ENCODE measurements at places on chromosomes 13 and 19. TPM values are rescaled to one million over a fixed set of nuclear protein-coding genes. Genes with fewer than 3 reads are reported as not detected.

DAND5 gene
- not detected for total RNA-seq

PROSER3 gene
- 0.63 TPM for total RNA-seq

ODAD3 gene
- total RNA-seq = not detected

SMIM24 gene
- not detected for total RNA-seq

SBK3 gene
- 24.1 TPM for total RNA-seq

LACC1 gene
- 4.5 TPM for total RNA-seq

SKA3 gene
- 0.24 TPM for total RNA-seq

ERICH4 gene
- total RNA-seq = not detected

ZNF530 gene
- total RNA-seq = 4.2 TPM

BICRA gene
- 32.5 TPM for total RNA-seq

AP3D1 gene
- 98.1 TPM for total RNA-seq

ELSPBP1 gene
- total RNA-seq = not detected
